ENCODE measurements at places on chromosomes 12 and 14.

DNA sequence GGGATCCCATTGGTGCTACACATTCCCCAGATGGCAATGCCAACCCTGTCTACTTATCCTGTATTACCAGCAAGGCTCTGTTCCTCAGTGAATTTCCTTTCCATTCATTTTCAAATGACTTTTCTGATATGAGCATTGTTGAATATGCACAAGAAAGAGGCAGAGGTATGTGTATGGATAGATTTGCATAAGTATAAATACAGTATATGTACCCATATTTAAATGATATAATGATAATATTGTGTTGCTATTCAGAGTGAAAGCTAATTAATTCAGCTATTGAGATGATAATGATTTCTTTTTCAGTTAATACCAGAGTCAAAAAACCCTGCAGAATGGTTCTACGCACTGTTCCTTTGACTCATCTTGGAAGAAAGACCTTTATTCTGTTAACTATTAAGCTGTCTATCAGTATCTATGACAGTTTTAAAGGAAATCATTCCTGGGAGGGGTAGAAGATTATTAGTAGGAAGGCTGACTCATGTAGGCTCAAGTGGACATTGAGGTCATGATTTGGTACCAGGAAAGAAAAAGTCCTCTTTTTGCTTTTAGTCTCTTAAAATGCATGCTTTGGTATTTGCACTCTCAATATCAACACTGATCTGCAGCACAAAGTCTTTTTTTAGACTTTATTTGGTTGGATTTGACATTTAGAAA is 44.9 kb upstream of the GAS2L3 start:
- no peak for DNase-seq

- DNase-seq, result no peak
These were observed 104.9 kb upstream of the FKBP4 start for GRCh38 chr12:2689879-2690278.

GRCh38 chr12:84542289-84542688 is 370.3 kb downstream of the SLC6A15 start:
- no peak for DNase-seq

DNA sequence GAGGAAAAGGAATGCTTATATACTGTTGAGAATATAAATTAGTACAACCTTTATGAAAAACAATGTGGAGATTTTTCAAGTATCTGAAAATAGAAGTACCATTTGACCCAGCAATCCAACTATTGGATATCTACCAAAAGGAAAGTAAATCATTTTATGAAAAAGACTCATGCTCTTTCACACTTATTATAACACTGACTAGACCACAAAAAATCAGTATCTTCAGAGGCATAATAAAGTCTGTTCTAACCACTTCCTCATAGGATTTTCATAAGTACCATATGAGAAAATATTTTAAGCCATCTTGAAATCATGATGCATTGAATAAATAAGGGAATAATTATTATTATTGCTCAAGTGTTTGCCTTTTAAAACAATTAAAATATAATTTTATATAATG is 90.8 kb downstream of the SLCO1B1 start:
- DNase-seq, result no peak

DNA sequence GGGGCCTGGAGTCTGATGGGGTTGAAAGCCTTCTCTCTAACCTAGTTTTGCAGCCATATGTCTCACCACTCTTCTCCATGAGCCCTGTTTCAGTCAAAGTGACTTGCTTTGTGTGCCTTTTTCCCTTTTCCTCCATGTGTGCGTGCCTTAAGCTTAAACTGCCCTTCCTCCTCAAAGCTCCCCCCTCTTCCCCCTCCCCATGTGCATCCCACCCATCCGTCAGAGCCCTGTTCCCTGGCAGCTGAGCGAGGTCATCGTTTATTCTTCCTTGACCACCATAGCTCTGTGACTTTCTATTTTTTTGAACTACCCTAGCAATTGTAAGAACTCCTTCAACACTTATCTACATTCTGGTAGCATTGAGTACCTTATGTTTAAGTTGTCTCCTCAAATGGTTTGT is 24.9 kb downstream of the SAMD4A start:
- no peak for DNase-seq

DNA sequence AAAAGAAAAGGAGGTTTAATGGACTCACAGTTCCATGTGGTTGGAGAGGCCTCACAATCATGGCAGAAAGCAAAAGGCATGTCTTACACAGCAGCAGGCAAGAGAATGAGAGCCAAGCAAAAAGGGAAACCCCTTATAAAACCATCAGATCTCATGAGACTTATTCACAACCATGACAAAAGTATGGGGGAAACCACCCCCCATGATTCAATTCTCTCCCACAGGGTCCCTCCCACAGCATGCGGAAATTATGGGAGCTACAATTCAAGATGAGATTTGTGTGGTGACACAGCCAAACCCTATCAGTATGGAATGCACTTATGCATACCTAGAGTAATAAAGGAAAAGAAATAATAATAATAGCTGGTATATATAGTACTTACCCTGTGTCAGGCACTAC is 4.5 kb upstream of the GLIPR1 start:
- DNase-seq, result no peak

GRCh38 chr14:24307575-24308341 is at the start of gene CIDEB:
TSS of gene CIDEB (minus strand) at chr14:24307977. CDS start at chr14:24307858, 119 bp downstream.
- peak; percentile 87 for DNase-seq

DNA sequence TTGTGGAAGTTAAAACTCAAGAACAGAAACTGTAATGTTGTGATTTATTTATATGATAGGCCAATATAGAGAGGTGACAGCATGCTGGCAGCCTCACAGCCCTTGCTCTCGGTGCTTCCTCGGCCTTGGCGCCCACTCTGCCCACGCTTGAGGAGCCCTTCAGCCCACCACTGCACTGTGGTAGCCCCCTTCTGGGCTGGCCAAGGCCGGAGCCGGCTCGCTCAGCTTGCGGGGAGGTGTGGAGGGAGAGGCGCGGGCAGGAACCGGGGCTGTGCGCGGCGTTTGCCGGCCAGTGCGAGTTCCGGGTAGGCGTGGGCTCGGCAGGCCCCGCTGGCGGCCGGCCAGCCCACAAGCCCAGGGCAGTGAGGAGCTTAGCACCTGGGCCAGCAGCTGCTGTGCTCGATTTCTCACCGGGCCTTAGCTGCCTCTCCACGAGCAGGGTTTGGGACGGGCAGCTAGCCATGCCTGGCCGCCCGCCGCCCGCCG is 65.8 kb upstream of the SLC8A3 start:
- DNase-seq, result peak; percentile 49

DNA sequence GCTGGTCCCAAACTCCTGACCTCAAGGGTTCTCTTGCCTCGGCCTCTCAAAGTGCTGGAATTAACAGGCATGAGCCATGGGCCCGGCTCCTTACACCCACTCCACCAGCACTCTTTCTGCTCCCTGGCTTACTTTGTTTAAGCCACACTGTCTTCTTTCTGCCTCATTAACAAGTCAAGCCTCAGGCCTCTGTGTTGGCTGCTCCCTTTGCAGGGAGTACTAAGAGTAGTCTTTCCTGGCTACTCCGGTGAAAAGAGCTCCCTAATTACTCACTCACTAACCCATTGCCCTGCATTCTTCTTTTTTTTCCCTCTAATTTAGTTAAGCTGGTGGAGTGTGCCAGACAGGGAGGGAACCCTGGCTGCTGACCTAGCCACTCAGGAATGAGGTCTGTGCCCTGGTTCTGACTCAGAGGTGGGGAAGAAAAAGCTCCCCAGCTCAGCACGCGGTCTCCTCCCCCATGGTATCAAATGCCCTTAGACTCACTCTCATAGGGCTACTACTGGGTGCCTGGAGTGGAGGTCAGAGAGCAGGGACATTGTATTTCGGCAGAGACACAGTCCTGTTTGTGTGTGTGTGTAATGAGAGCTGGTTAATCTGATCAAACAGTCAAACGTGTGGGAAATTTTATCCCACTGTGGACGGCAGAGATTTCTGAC is 19.8 kb downstream of the GALNT6 start:
- DNase-seq, result no peak

- DNase-seq, result no peak
These were observed 2.3 kb downstream of the DGLUCY start for GRCh38 chr14:91115986-91116770.

DNA sequence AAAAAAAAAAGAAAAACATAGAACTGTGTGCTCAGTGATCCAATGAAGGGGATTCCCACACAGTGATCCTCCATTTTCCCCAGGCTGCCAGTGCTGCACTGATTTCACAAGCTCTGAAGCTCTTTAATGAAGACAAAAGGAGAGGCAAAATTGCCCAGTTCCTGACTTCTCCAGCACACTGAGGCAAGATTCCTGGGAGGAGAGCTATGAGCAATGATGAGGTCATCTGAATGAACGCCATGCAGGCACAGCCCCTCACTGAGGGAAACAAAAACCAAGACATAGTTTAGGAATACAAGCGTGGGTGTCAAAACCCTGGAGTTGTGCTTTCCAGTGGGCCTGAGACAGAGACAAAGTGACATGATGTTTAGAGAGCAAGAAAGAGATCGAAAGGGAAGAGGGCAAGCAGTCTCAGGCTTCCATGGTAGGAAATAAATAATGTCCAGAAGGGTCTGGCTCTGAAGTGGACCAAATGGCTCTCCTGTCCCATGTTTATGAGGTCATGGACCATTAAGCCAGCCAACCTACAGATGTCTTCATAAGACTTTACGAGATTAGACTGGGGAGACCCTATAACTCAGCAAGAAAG is 40.9 kb upstream of the SMUG1 start:
- no peak for DNase-seq

DNA sequence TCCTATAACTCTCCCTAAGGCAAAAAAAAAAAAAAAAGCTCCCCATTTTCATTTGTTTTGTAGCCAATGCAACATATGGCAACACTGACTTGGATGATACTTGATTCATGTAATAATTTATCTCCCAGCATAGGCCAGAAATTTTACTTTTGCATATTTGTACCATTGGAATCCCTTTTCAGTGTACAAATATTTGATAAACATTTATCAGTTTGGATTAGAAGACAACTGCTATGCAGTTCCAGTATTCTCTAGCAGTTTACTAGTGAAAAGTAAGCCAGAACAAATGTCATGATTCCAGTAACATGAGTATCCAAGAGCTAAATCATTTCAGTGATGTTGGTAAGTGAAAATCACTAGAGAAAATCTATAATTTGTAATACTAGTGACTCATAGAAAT is 392.3 kb downstream of the CCER1 start:
- no peak for DNase-seq

DNA sequence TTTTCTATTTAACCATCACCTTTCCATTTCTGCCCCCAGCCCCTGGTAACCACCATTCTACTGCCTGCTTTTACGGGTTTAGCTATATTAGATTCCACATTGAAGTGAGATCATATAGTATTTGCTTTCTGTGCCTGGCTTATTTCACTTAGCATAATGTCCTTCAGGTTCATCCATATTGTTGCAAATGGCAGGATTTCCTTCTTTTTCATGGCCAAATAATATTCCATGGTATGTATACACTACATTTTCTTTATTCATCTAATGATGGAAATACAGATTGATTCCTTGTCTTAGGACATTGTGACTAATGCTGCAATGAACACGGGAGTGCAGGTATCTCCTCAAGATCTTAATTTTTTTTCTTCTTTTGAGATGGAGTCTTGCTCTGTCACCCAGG is 202.2 kb downstream of the APAF1 start:
- DNase-seq, result no peak

DNA sequence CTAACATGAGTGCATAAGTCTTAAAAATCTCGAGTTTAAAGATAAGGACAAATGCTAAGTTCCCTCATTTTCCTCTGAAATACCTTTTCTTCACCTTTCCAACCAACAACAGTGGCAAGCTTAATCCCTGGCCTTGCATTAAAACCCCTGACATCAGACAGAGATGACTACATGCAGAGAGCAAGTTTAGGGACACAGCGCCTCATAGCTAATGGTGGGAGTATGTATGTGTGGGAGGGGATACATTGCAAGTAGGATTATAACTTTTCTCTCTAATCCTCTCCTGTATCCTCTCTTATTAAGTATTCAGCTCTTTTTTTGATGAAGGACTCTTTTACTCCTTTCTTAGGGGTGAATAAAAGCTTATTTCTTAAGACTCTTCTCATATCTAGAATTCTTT is 547.1 kb downstream of the CCER1 start:
- no peak for DNase-seq

GRCh38 chr12:14618983-14619382 is 51.3 kb upstream of the PLBD1 start:
- peak; percentile 39 for DNase-seq

DNA sequence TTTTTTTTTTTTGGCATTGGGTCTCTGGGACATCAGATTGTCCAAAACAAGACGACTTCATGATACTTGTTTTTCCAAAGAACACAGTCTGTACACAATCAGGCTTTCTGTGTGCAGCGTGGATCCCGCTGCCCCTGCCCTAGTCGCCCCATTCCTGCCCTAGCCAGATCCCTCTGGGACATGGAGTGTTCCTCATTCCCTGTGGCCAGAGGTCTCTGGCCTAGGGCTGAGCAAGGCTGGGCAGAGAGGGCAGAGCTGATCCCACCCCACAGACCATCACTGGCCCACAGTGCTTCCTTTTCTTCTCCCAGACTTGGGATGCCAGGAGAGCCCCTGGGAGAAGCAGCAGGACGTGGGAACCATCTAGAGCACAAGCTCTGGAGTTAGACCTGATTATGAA is 20.9 kb upstream of the EIF2B2 start:
- no peak for DNase-seq

DNA sequence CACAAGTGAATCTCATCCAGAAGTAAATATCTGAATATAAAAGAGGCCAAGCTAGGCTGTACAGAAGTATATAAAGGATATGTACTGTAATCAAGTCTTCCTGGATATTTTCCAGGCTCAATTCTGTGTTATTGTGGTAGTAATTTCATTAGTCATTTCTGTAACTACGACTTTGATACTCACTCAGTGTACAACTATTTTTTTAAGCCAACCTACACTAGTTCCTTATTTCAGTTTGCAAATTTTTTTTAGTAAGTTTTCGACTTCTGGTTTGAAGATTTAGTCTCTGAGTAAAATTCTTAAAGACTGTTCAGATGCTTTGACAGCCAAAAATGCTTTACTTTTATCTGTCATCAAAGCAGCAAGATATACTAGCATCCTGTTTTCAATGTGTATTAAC is 130.8 kb downstream of the CAPZA3 start:
- peak; percentile 31 for DNase-seq

GRCh38 chr14:22998329-22999012 is 11.5 kb downstream of the C14orf93 start:
- no peak for DNase-seq

GRCh38 chr12:62542814-62543213 is 76.2 kb downstream of the MON2 start:
- DNase-seq, result no peak

- DNase-seq, result no peak
These were observed 68.7 kb upstream of the PTCSC3 start for GRCh38 chr14:36245223-36245622.

DNA sequence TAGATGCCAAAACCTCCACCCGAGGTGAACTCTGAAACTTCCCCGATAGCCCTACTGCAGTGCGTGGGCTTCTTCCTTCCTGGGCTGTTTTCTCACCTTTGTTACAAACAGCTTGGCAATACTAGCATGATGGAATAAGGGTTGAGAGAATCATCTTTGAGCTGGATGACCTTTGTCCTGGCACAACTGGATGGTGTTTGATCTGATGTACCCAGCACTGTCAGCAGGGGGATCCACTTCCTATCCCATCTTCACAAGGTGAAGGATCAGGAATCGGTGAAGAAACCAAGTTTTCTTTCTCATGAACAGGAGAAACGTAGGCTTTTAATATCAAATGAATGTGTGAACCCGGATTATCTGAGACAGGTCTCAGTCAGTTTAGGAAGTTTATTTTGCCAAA is 19.5 kb upstream of the LRRC10 start:
- DNase-seq, result peak; percentile 16
